ENCODE measurements at places on chromosomes 16 and 17. TPM values are rescaled to one million over a fixed set of nuclear protein-coding genes. Genes with fewer than 3 reads are reported as not detected.

DNA sequence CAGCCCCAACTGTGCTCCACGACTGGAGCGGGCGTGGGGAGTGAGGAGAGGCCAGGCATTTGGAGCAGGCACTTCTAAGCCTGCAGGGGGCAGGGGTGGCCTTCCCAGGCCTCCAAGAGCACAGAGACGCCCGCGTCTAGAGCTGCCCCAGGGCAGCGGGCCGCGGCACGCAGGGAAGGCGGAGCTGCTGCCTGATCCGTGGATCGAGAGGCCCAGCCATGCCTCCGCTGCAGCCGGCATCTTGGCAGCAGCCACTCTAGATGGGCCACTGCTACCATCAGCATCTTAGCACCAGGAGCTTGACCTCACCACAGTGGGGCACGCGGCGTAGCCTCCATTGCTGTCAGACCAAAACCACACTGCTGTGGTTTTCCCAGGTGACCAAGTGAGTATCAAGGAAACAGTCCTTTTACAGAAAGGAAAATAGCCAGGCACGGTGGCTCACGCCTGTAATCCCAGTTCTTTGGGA is 20.4 kb upstream of the WDR45B start:
- DNase-seq, result peak; percentile 80

DNA sequence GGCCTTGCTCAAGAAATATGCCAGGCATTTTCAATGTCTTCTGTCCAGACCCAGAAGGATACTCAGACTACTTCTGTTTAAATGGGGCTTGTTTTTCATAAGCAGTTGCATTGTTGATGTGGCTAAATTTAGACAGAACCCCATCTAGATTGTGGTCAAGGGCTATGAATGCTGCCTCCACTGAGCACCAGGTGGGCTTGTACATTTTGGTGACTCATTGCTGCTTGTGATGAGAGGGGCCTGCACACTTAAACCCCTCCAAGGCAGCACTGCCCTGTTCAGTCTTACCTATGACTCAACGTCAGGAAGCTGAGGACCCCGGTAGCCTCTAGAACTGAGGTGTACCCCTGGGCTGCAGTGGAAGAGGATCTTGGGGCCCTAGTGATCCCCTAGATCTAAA is 144.0 kb downstream of the PRKCA start:
- no peak for DNase-seq

DNA sequence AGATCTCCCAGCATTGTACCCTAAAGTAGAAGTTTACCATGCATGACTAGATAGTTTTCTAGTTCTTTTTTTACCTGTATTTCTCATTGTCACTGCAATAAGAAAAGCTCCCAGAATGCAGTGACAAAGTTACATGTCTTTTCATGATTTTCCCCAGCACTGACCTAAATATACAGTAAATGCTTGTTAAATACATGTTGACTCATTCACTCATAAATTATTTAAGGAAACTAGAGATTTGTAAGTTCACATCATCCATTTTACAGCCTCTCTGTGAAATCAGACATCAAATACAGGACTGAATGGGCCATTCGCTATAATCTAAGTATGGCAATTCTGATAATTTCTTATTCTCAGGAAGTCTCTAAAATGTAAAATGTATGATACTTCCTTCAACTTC is 258.9 kb upstream of the AXIN2 start:
- DNase-seq, result no peak

DNA sequence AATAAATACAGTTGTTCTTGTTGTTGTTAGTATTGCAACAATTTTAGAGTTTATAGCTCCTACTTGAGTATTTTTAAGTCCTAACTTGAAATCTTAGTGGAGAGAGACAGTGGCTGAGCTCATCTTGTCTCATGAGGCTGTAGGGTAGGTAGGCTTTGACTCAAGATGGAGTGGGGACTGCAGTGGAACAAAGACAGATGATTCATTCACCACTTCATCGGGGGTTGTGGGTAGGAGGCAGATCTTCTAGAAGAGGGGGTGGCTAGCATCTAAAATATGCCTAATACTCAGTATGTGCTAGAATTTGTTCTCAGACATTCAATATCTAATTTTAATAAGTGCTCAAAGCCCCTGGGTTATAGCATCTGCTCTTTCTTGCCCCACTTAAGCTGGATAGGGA is 13.1 kb upstream of the MMD start:
- no peak for DNase-seq

GRCh38 chr17:55859301-55859795 is 108.5 kb downstream of the PCTP start:
- DNase-seq, result no peak

DNA sequence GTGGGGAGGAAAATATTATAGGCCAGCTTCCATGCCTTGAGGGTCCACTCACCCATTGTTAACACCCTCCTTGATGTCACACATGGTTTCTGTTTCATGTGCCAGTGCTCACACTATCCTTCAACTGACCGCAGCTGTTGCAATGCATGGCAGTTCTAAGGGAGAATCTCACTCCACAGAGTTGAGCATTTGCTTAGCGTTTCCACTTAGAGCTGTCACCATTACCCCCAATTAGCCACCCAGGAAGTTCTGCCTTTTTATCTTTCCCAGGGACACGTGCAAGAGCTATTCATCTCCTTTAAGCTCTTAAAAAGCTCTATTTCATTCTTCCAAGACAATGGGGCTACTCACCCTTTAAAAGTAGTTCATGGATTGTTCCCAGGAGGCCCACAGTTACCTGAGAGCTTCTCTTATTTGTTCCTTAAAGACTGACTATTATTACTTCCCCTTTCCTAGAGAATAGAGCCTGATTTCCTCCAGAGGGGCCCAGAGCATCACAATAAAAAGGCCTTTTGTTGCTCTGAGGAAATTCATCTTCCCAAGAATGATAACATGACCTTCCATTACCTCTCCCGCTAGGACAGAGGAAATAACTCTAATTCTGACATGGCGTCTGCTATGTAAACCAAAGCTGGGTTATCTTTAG is 126.8 kb downstream of the CACNG3 start:
- DNase-seq, result no peak

- DNase-seq, result no peak
Observed at GRCh38 chr17:68505951-68506350, 6.3 kb upstream of the PRKAR1A start.

- no peak for DNase-seq
Observed at GRCh38 chr16:81933361-81933760, 77.9 kb downstream of the SDR42E1 start.

- no peak for DNase-seq
Observed at GRCh38 chr17:34485999-34486398, 93.4 kb upstream of the TMEM132E start.

DNA sequence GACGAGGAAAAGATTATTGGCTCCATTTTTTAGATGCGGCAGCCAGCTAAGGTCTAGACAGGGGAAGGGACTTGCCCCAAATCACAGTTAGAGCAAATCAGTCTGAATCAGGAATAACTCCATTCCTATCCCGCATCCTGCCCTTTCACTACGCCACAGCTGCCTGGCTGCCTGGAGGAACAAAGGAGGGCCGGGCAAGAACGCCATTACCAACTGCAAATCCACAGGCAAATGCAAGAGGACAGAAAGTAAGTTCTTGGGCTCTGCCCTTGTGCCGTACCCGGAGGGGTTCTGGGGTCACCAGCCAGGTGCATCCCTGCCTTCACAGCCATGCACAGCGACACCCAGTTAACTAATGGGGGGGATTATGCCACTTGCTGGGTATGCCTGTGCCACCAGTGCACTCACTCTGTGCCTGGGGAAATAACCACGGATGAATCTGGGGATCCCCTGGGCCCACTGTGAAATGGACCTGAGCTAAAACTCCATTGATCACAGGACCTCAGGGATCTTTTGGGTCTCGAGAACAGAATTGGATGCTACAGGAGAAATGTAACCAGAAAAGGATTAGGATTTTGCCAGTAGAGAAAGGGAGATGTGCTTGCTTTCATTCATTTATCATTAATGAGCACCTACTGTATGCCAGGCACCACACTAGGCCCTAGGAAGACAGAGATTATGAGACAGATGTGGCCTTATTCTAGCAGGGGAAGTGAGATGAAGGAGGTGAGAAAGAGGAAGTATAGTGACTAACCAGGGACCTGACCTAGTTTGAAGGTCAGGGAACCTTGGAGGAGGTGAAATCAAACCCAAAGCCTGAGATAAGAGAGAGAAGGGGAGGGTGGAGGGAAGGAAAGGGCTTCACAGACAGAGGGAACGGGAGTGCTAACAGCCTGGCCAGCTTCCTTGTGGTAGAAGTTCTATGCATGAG is 17.7 kb downstream of the BCL7C start:
- peak; percentile 77 for DNase-seq

- no peak for DNase-seq
Observed at GRCh38 chr17:81390029-81390872, 5.0 kb upstream of the BAHCC1 start.

The CCL4 gene
- total RNA-seq, result 370 TPM

The CMTR2 gene
- total RNA-seq, result 20.8 TPM

The PPY gene
- total RNA-seq, result not detected

The ABCC3 gene
- not detected for total RNA-seq

The CHST6 gene
- total RNA-seq, result not detected

The CACNG4 gene
- not detected for total RNA-seq

The DBNDD1 gene
- total RNA-seq, result not detected

The ATF7IP2 gene
- total RNA-seq, result 23.4 TPM

The EXOSC6 gene
- 39.2 TPM for total RNA-seq

The NPW gene
- 7.0 TPM for total RNA-seq

The NCOR1 gene
- total RNA-seq, result 133 TPM

The ERCC4 gene
- 14.5 TPM for total RNA-seq

The GJD3 gene
- total RNA-seq, result 0.23 TPM

All from activated CD4-positive, alpha-beta T cell treated with anti-CD3 and anti-CD28 coated beads, Interleukin-2, amount 10 ng/mL, durations not matched to agents 24 days and 14 days (primary cell).